ENCODE measurements at places on chromosomes 7 and 10.

GRCh38 chr10:78542521-78542920, 508.9 kb downstream of the RPS24 start:
- DNase-seq = no peak

DNA sequence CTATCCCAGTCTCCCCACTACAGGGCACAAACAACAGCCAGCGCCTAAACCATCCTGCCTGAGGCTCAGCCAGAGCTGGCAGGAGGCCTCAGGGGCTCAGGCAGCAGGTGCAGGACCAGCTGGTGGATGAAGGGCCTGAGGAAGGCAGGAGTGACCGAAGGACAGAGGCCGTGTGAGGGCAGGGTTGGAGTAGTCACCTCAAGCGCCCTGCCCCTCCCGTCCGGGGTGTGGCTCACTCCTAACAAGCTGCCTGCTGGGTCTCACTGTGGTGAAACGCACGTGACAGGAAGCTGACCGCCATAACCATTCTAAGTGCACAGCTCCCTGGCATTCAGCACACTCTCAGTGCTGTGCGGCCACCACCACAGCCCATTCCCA, 281.1 kb downstream of the ELFN1 start:
- DNase-seq = peak; percentile 76

DNA sequence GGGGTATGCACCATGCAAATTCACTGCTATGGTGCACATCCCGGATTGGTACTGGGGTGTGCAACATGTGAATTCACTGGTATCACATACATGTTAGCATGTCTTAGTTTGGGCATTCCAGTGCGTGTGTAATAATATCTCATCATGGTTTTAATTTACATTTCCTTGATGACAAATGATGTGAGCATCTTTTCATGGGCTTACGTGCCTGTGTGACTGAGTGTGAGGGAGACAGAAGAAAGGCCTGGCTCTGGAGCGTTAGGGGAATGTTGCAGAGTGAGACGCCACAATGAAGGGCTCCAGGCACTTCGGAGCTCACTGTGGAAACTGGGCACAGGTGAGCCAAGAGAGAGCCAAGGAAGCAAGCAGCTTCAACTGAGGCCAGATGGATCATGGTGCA, 162.6 kb downstream of the UBE2H start:
- DNase-seq = no peak

GRCh38 chr7:1255817-1256340, 23.2 kb downstream of the UNCX start:
- no peak for DNase-seq

DNA sequence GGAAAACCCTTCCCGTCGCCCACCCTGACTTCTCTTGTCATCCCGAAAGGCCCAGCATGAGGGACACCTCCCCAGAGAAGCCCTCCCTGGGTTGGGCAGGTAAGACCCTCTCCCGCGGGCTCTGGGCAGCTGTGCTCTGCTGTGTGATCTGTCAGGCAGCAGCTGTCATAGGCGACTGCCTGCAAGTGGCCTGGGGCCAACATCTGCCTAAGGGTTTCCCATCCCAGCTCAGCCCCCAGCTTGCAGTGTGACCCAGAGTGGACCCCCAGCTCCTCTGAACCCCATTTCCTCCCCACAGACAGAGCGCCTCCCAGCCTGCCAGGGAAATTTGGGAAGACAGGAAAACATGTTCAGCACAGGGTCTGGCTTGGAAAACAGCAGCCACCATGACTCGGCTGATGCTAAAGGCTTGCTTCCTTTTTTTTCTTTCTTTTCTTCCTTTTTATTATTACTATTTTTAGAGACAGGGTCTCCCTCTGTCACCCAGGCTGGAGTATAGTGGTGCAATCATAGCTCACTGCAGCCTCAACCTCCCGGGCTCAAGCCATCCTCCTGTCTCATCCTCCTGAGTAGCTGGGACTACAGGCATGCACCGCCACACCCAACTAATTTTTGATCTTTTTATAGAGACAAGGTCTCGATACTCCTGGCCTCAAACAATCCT, 18.3 kb upstream of the TNRC18 start:
- DNase-seq = no peak

GRCh38 chr10:123061865-123062264, 53.1 kb downstream of the ACADSB start:
- DNase-seq = no peak

DNA sequence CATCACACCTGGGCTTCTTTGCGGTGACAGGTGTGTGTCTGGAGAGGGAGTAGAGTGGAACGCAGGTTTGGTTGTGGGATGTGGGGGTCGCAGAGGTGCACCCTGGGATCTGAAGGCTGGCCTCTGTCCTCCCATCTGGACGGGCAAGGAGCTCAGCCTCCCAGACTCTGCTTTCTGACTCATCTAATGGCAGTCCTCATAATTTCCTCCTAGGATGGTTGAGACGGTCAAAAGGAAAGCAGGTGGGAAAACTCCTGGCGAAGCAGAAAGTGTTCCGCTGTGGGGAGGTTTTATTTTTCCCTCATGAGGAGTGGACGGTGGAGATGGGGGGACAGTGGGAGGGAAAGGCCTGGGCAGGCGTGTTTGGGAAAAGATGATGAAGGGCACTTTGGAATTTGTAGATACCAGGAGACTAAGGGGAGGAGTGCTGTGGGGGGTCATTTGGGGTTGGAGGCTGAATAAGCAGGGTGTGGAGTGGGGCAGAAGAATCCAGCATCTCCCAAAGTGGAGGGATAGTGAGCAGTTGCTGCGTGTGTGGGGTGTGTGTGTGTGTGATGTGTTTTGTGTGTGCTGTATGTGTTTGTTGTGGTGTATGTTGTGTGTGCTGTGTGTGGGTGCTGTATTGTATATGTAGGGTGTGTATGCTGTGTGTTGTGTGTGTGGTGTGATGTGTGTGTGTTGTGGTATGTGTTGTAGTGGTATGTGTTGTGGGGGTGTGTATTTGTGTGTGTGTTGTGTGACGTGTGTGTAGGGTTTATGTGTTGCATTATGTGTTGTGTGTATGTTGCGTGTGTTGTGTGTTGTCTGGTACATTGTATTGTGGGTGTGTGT, 97.2 kb upstream of the PODXL start:
- DNase-seq = no peak

- no peak for DNase-seq
Observed at GRCh38 chr10:1548596-1548995, 188.7 kb downstream of the ADARB2 start.

- no peak for DNase-seq
Observed at GRCh38 chr10:78831461-78831860, 237.3 kb upstream of the ZMIZ1 start.

- DNase-seq = no peak
Observed at GRCh38 chr7:16780596-16780995, 24.2 kb downstream of the AGR2 start.

- DNase-seq = no peak
Observed at GRCh38 chr7:158432369-158433341, 155.0 kb downstream of the PTPRN2 start.

- peak; percentile 70 for DNase-seq
Observed at GRCh38 chr7:40845943-40846342, 711.1 kb downstream of the SUGCT start.

- DNase-seq = peak; percentile 64
Observed at GRCh38 chr10:21363092-21363730, 162.3 kb downstream of the SKIDA1 start.

- DNase-seq = no peak
Observed at GRCh38 chr10:58435297-58435985, 50.2 kb downstream of the TFAM start.

- DNase-seq = peak; percentile 69
Observed at GRCh38 chr10:20855398-20856038, 41.6 kb downstream of the NEBL start.

GRCh38 chr7:79176859-79177477, 276.5 kb downstream of the MAGI2 start:
- DNase-seq = peak; percentile 63

GRCh38 chr10:119270762-119271366, 63.5 kb downstream of the GRK5 start:
- peak; percentile 73 for DNase-seq

GRCh38 chr7:151702961-151703360, 174.0 kb downstream of the PRKAG2 start:
- DNase-seq = no peak

- DNase-seq = no peak
Observed at GRCh38 chr10:119520283-119520682, 22.2 kb downstream of the RGS10 start.

DNA sequence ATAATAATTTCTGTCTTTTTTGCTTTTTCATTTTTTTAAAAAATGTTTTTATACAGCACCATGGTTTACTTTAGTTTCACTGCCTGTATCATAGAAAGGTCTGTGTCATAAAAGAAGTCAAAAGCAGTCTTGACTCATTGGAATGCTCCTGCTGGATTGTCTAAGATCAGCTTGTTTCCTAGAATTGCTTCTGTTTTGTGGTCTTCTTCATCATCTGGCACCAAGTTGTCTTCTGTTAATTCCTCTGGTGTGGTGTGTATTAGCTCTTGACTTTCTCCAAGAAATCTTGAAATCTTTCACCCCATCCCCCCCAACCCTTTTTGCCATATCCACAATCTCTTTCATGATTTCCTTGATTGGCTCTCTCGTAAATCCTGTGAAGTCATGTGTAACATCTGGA, 250.3 kb upstream of the CXCL12 start:
- DNase-seq = no peak

DNA sequence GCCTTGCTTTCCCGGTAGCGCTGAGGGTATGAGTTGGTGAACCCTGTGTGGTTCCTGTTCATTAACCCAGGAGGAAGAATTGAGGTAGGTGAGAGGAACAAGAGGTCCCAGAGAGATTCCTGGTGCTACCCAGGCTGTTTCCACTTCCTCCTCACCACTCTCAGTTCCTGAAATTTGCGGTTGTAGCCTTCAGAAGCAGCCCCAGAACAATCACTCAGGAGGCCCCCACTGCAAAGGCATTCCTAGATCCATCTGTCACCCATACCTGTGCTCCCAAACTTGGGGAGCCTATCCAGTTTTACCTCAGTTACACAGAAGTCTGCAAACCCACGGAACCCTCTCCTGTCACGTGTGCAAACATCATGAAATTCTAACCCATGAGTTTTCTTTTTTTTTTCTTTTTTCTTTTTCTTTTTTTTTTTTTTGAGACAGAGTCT, 9.0 kb upstream of the PIP4K2A start:
- peak; percentile 55 for DNase-seq

- no peak for DNase-seq
Observed at GRCh38 chr7:128708824-128709223, 30.3 kb upstream of the CALU start.

GRCh38 chr7:105454095-105454747, 65.5 kb upstream of the SRPK2 start:
- peak; percentile 72 for DNase-seq

- DNase-seq = no peak
Observed at GRCh38 chr7:36202398-36202797, 49.3 kb downstream of the EEPD1 start.

- DNase-seq = no peak
Observed at GRCh38 chr7:65955718-65956117, 26.3 kb downstream of the GUSB start.

DNA sequence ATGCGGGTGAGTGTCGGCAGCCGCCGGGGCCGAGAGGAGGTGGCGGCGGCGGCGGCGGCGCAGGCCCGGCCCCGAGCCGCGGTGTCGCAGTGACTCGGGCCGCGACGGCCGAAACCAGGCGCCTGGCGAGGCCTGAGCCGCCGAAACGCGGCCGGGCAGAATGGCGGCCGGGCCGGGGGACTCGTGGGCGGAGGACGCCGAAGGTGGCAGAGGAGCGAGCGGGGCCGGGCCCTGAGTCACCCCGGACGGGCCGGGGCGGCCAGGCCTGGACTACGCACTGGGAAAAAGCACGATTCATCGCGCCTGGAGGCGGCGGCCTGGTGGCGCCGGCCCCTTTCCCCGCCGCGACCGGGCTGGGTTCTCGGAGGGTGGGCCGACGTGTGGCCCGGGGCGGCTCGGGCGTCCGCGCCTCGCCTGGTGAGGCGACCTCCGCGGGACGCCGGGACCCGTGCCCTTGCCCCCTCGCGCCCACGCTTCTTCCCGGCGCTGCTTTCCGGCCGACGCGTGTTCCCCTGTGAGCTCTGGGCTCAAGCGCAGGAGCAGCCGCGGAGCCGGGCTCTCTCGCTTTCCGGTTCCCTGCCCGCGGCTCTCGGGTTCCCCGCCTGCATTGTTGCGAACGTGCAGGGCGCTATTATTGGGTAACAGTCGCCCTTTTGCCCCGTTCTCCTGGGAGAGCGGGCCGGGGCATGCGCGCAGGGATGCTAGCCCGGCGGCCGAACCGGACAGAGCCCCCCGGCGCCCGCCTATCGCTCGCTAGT, 500 bp downstream of the CUL1 start:
- peak; percentile 64 for DNase-seq

GRCh38 chr10:3682745-3683144, 102.3 kb downstream of the KLF6 start:
- no peak for DNase-seq

DNA sequence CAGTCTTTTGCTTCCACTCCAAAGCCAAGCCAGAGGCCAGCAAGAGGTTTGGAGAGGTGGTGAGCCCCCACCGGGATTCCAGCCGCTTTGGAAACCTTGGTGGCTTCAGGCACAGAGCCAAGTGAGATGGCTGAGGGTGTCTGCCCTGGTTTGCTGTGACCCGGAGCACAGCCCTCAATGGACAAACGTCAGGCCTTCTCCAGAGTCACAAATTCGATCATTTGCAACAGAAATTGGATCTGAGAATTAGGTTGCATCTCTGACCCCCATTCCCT, 885 bp upstream of the NKX1-2 start:
- DNase-seq = no peak

Data from muscle of leg (tissue), 16 donors.